ENCODE measurements at places on chromosomes 7 and 10.

- no peaks in the 10 kb centered on the region for H3K27me3 ChIP-seq
- no peak for DNase-seq
- no peak overlapping the region for H3K27ac ChIP-seq
- no peak overlapping the region for H3K4me3 ChIP-seq
- H3K4me1 ChIP-seq = no peaks in the 10 kb centered on the region
Observed at GRCh38 chr7:145848691-145849090, 267.9 kb upstream of the CNTNAP2 start.

GRCh38 chr10:69838853-69839252 is 37.1 kb downstream of the COL13A1 start:
- H3K27ac ChIP-seq = no peak overlapping the region
- no peak overlapping the region for H3K4me3 ChIP-seq
- H3K36me3 ChIP-seq = no peaks in the 10 kb centered on the region
- no peaks in the 10 kb centered on the region for H3K27me3 ChIP-seq
- no peak for DNase-seq

- no peaks in the 10 kb centered on the region for H3K36me3 ChIP-seq
- H3K27ac ChIP-seq = no peak overlapping the region
- no peaks in the 10 kb centered on the region for H3K27me3 ChIP-seq
Observed at GRCh38 chr7:94368371-94368791, 26.3 kb upstream of the COL1A2 start.

- no peaks in the 10 kb centered on the region for H3K4me1 ChIP-seq
- H3K27ac ChIP-seq = no peak overlapping the region
- no peak overlapping the region for H3K4me3 ChIP-seq
Observed at GRCh38 chr7:108686494-108686893, 116.8 kb downstream of the DNAJB9 start.

DNA sequence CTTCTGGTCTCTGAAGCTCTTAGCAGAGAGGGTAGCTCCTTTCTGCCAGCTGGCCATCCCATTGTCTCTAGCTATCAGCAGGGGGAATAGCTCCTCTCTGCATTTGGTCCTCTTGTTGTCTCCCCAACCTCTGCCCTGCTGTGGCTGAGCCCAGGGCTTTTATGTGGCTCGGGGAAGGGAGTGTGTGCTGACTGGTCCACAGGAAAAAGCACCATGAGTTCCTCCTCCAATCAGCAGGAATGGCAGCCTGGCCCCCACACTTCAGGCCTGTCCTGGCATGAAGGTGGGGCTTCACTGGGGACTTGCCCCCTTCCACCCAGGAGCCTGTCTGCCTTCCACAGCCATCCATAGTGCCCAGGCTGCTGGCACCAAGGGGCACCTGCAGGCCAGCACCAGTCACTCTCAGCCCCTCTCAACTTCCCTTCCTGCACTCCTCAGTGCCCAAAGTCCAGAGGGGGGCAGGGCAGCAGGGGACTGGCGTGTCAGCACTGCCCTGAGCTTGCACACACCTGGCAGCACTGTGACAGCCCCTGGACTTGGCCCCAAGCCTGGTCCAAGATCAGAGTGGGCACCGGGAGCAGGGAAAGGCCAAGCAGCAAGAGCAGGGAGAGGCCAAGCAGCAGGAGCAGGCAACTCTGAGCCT is 36.2 kb downstream of the NOLC1 start:
- no peaks in the 10 kb centered on the region for H3K36me3 ChIP-seq
- no peak for DNase-seq
- no peak overlapping the region for H3K27ac ChIP-seq

GRCh38 chr7:11737723-11738122 is 94.3 kb downstream of the THSD7A start:
- no peak overlapping the region for H3K27ac ChIP-seq
- no peaks in the 10 kb centered on the region for H3K27me3 ChIP-seq
- no peak overlapping the region for H3K4me3 ChIP-seq
- no peaks in the 10 kb centered on the region for H3K36me3 ChIP-seq

DNA sequence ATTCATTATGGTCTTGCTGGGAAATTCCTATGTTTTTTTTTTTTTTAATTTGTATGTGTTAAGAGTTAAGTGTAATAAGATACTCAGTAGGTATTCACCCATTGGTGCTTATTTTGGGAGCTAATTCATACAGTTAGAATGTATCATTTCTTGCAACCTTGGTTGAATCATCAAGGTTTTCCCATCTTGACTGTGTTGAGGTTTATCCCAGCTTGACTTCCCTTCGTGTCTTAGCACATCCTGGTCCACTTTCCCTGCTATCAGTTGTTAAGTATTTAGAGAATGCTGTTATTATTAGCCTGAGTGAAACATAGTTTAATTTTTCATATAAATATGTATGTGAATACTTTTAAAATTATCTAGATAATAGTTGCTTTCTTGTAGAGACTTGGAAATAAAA is 20.8 kb downstream of the RALA start:
- H3K27me3 ChIP-seq = no peaks in the 10 kb centered on the region
- H3K4me1 ChIP-seq = peaks cover 4% of the 10 kb centered on the region
- no peaks in the 10 kb centered on the region for H3K36me3 ChIP-seq
- H3K4me3 ChIP-seq = no peak overlapping the region

DNA sequence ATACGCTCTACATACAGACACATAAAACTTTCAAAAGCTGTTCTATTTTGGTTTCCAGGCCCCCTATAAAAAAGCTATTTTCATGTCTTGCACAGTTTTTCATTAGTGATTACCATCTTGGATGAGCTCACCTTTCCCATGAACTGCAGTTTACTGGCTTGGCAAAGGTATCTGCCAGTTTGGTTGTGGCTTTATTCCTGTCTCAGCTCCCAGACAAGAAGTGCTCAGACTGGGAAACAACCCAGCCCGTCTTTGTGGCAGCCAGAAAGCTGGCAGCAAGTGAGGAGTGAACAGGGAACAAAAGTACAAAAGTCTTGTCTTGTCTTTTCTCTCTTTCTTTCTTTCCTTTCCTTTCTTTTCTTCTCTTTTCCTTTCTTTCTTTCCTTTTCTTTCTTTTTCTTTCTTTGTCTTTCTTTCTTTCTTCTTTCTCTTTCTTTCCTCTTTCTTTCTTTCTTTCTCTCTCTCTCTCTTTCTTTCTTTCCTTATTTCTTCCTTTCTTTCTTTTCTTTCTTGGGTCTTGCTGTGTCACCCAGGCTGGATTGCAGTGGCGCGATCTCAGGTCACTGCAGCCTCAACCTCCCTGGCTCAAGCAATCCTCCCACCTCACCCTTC is 138.8 kb downstream of the CFAP58 start:
- H3K27ac ChIP-seq = no peak overlapping the region
- no peaks in the 10 kb centered on the region for H3K36me3 ChIP-seq
- DNase-seq = no peak
- no peaks in the 10 kb centered on the region for H3K4me1 ChIP-seq
- H3K27me3 ChIP-seq = no peaks in the 10 kb centered on the region

GRCh38 chr10:19077276-19077675 is 28.7 kb downstream of the MALRD1 start:
- no peak for DNase-seq
- H3K27me3 ChIP-seq = no peaks in the 10 kb centered on the region
- no peaks in the 10 kb centered on the region for H3K36me3 ChIP-seq
- H3K4me3 ChIP-seq = no peak overlapping the region
- no peak overlapping the region for H3K27ac ChIP-seq

GRCh38 chr10:129847741-129848483 is 116.2 kb downstream of the EBF3 start:
- no peaks in the 10 kb centered on the region for H3K4me1 ChIP-seq
- H3K36me3 ChIP-seq = no peaks in the 10 kb centered on the region
- no peak overlapping the region for H3K4me3 ChIP-seq

DNA sequence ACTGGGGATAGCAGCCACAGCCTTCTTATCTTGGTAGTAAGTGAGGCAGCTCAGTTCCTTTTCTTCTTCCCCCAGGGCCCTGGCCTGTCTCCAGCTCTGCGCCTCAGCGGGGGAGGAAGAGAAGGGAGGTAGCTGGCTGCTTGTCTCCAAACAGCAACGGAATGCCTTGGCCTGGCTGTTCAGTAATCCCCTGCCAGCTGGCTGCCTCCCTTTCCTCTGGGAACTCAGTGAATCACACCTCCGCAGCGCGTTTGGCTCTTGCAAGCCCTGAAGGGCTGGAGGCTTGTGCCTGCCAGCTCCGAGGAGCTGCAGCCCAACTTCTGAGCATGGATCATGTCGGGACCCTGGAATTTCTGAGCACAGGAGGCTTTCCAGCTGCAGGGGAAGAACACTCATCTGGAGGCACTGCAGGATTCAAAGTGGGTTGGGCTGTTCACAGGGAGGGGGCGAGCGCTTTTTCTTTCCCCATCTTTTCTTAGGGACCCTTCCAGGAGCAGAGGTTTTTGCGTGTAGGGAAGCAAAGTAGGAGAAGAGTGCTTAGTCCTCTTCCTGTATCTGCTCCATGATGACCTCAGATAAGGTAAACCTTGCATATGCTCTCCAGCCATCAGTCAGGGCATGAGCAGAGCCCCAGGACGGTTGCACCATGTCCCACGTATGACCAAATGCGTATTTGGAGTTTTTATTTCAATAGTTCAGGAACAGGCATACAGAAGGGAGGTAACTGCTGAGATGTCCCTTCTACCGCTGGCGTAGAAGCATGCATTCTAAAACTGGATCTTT is 253.2 kb upstream of the INHBA start:
- peaks cover 2% of the 10 kb centered on the region for H3K27me3 ChIP-seq
- H3K36me3 ChIP-seq = no peaks in the 10 kb centered on the region
- H3K4me1 ChIP-seq = peaks cover 9% of the 10 kb centered on the region
- no peak overlapping the region for H3K4me3 ChIP-seq

GRCh38 chr10:79266084-79266483 is 81.2 kb upstream of the PPIF start:
- H3K4me1 ChIP-seq = peaks cover 6% of the 10 kb centered on the region
- H3K4me3 ChIP-seq = no peak overlapping the region
- no peaks in the 10 kb centered on the region for H3K27me3 ChIP-seq
- no peak overlapping the region for H3K27ac ChIP-seq
- no peak for DNase-seq
- peaks cover 6% of the 10 kb centered on the region for H3K36me3 ChIP-seq

DNA sequence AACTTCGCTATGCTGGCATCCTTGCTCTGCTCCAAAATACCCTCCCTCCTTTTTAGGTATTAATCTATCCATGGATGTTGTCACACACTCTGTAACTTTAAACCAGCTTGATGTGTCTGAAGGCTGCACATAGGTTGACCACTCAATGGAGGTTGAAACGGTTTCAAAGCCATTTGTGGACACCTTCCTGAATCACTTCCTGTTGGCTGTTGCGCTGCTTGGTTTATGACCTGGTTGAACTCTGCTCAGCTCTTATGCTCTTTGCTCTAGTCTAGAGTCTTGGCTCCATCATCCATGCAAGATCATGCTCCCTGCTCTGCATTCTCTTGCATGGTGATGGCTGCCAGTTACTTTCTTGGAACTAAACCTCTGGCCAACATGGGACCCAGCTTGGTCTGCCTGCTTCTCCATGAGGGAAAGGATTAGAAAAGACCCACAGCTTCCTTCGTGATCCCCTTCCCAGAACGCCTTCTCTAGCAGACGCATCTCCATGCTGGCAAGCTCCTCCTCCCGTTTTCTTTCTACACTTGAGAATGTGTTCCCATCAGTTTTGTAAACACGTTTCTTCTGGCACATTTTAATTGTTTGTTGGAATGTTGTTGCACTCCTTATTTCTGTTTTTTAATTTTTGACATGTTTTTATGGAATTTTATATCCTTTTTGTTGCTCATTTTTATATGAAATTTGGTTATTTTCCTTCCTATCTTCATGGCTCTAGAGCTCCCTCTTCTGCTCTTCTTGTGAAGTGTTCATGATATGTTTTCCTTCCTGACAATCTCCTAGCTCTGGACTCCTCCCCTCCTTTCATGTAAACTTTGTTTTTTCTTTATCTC is 149.8 kb downstream of the XPNPEP1 start:
- no peaks in the 10 kb centered on the region for H3K4me1 ChIP-seq
- H3K27ac ChIP-seq = no peak overlapping the region
- no peak for DNase-seq
- H3K36me3 ChIP-seq = no peaks in the 10 kb centered on the region
- H3K4me3 ChIP-seq = no peak overlapping the region

DNA sequence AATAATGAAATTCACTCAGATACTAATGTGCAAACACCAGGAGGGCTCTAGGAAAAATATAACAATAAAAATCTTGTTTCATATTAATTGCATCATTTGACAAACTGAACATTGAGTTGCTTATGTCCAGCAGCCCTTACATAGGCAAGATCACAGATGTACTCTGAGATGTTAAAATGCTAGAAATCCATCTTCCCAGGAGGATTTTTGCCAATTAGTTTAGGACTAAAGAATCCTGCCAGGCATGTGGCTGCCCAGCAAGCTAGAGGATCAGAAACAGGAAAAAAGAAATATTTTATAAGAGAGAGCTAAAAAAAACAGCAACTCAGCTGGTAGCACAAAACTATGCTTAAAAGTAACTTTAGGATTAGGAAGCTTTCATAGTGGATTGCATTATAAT is 407.8 kb downstream of the NXPH1 start:
- no peak overlapping the region for H3K4me3 ChIP-seq
- H3K27ac ChIP-seq = no peak overlapping the region
- H3K4me1 ChIP-seq = no peaks in the 10 kb centered on the region
- H3K27me3 ChIP-seq = no peaks in the 10 kb centered on the region
- no peaks in the 10 kb centered on the region for H3K36me3 ChIP-seq

DNA sequence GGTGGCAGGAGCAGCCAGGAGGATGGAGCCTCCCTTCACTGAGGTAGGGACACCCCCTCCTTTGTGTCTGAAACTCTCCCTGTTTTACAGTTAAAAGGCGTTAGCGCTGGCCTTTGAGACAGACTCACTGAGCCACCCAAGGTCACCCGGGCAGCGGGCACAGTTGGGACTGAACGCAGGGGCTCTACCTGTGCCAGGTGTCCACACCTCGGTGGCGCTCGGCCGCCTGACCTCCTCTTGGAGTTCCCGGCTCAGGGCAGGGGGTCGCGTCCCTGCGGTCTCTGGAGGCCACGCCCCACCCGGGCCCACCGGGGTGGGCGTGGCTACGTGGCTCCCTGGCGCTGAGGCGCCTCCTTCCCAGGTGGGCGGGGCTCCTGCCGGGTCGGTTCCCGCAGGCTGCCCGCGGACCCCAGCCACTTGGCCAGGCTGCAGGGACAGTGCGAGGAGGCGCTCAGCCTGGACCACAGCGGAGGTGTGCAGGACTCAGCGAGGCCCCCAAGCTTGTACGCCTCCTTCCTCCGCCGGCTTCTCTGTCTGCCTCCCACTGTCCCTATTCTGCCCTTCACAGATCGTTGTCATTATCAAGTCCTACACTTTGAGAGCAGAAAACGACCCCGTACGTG is 39.9 kb upstream of the LEP start:
- no peak overlapping the region for H3K27ac ChIP-seq
- H3K36me3 ChIP-seq = no peaks in the 10 kb centered on the region
- peak overlapping the region; percentile 66 for H3K4me3 ChIP-seq
- peaks cover 43% of the 10 kb centered on the region for H3K27me3 ChIP-seq
